Ovary (tissue), 10 donors: ENCODE measurements at places on chromosomes 6 and 20. TPM values are rescaled to one million over a fixed set of nuclear protein-coding genes. Genes with fewer than 3 reads are reported as not detected.

DNA sequence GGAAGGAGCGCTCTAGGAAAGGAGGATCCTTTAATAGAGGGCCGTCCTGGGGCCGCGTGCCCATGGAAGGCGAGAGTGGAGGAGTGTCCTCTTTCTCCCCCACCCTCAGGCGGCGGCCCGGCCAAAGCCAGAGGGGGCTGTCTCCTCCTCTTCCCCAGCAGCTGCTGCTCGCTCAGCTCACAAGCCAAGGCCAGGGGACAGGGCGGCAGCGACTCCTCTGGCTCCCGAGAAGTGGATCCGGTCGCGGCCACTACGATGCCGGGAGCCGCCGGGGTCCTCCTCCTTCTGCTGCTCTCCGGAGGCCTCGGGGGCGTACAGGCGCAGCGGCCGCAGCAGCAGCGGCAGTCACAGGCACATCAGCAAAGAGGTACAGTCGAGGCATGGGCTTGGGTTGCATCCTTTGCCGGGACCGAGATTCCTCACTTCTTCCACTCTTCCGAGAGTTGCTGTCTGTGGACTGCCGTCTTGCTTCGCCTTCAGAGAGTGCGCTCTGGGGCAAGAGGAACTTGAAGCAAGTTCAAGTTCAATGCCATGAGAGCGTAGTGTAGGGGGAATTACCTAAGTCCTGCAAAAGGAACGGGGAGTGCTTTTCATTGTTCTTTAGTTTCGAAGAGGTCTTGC, at the start of gene LAMA2:
Gene LAMA2 (plus strand): TSS at position 148 of the 621 bp plus-strand sequence. CDS start 108 bp downstream, at position 256.
- DNase-seq: peak; percentile 89

- DNase-seq: no peak
Measured at GRCh38 chr6:75217193-75217592, 11.3 kb upstream of the COL12A1 start.

DNA sequence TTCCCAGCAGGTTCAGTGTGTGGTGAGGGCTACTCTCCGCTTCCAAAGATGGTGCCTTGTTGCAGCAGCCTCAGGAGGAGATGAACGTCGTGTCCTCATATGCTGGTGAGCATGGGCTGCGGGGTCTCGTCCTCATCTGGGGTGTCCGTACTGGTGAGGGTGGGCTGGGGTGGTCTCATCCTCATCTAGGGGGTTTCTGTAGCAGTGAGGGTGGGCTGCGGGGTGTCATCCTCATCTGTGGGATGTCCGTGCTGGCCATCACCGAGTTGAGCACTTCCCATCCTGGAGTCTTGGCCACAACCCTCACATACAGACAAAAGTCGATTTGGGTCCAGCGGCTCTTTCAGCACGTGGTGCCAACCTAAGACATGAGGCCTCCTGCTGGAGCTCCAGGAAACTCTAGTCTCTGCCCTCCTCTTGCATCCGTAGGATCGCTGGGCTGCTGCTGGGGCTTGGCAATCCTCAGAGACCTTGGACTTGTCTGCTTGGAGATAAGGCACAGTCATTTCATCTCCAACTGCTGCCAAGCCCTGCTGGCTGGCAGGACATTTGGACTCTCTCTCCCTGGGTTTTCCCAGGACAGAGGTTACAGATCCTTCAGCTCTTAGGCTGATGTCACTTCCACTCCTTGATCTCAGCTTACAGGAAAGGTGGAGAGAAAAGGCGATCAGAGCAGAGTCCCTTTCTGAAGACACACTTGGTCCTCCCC, 160.4 kb downstream of the PACRG start:
- DNase-seq: no peak

DNA sequence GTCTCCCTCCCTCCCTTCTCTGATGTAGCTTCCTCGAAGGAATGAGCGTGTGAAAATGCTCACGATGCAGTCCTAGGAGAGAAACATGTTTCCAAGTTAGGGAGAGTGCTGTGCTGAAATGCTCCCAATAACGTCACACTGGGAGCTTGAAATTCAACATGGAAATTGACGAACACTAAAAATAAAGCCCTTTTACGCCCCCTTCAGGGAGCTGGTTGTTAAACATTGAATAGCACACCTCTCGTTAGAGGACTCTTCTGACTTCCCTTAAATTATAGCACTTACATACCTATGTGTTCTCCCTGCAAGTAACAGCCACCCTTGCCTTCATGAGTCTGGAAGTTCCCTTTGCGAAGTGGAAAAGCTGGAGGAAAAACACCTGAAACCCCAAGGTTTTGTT, 88.6 kb downstream of the BFSP1 start:
- no peak for DNase-seq

DNA sequence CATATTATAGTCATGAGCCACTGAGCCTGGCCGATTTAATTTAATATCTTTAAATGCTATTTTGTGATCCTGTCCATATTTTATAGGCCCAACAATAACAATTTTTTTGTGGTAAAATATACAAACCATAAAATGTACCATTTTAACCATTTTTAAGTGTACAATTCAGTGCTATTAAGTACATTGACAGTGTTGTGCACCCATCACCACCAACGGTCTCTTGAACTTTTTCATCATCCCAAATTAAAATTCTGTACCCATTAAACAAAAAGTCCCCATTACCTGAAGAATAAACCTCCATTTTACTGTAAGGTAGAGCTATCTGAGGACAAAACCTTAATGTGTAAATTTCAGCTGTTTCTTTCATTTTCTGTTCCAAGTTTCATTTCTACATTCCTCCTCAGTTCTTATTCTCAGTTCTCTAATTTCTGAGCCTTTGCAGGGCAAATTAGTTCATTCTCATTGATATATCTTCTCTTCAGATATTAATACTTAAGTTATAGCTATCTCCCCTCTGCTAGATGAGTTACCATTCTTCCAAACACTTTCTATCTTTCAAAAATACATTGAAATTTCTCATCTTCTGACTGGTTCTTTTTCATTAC, 10.3 kb downstream of the MTO1 start:
- no peak for DNase-seq

GRCh38 chr6:21928827-21929226, 335.3 kb downstream of the SOX4 start:
- DNase-seq: no peak

- no peak for DNase-seq
Measured at GRCh38 chr6:119055069-119055468, 23.4 kb downstream of the FAM184A start.

- no peak for DNase-seq
Measured at GRCh38 chr6:51261691-51262090, 443.0 kb downstream of the TFAP2B start.

RAET1L gene
- not detected for total RNA-seq

HRH3 gene
- not detected for total RNA-seq

TCF21 gene
- 39.9 TPM for total RNA-seq

SIRPB2 gene
- total RNA-seq: 1.4 TPM

DAAM2 gene
- total RNA-seq: 8.5 TPM

CEBPB gene
- total RNA-seq: 153 TPM

TRDN gene
- total RNA-seq: not detected

IP6K3 gene
- 1.1 TPM for total RNA-seq
